ENCODE measurements at places on chromosomes 13 and 19. TPM values are rescaled to one million over a fixed set of nuclear protein-coding genes. Genes with fewer than 3 reads are reported as not detected.

DNA sequence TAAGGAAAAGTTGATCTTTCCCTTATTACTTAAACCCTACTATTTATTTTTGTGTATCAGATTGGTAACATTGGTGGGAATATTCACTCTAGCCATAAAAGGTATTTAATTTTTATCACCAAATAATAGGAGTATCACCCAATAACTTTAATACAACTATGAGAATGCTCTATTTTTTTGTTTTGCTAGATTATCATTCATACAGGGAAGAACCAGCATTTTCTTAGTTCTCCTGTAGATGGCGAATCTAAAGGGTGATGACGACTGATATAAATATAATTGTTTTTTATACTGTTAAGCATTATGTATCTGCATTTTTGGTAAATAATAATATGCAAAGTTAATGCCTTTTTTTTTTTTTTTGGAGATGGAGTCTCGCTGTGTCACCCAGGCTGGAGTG lies 7.9 kb upstream of the FRY start:
- H3K4me3 ChIP-seq: no peak overlapping the region
- no peak for DNase-seq
- peaks cover 3% of the 10 kb centered on the region for H3K4me1 ChIP-seq

DNA sequence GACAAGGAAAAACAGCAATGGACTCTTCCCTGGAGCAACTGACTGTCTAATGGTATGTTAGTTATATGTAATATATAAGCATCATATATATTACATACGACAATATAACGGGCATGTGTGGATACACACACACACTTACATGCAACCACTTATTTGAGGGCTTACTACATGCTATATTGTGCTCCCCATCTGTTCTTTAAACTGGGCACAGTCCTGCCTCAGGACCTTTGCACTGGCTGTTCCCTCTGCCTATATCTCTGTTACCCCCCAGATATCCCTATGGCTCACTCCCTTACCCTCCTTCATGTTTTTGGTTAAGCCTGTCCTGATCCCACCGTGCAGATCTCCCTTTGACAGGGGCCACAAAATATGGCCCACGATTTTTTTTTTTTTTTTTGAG lies 10.2 kb downstream of the TICAM1 start:
- no peak overlapping the region for H3K4me3 ChIP-seq
- H3K36me3 ChIP-seq: peaks cover 27% of the 10 kb centered on the region
- no peaks in the 10 kb centered on the region for H3K4me1 ChIP-seq
- H3K27ac ChIP-seq: no peak overlapping the region
- no peak for DNase-seq

DNA sequence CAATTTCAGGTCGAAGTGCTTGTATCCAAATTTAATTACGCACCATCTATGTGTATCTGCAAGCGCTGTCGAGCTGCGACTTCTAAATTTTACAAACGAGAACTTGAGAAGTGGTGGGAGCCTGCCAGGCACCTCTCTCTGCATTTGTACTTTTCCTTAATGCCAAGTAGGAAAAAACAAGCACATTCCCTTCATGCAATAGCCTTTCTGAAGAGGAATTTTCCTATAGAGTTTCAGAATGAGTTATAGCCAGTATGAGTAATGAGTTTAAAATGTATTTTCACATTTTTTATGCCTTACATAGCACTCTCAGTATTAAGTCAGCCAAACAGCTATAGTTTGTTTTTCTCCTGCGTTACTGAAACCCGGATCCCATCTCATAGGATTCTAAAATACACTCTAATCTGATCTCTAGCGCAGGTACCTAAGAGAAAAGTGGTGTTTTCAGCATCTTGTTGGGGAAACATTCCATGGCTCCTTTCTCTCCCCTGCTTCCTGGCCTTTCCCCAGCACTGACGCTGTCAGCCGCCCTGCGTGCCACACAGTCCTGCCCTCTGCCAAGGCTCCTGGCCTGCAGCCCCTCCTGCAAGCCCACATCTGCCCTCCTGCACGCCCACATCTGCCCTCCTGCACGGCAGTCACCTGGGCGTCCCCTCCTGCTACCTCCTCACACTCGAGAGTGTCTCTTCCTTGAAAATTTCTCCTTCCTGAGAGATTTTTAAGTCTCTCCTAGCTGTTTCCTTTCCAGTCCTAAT lies 526.9 kb downstream of the MYO16 start:
- no peaks in the 10 kb centered on the region for H3K36me3 ChIP-seq
- H3K4me3 ChIP-seq: no peak overlapping the region
- DNase-seq: peak; percentile 86

The C1QTNF9B gene
- total RNA-seq: 0.56 TPM

DNA sequence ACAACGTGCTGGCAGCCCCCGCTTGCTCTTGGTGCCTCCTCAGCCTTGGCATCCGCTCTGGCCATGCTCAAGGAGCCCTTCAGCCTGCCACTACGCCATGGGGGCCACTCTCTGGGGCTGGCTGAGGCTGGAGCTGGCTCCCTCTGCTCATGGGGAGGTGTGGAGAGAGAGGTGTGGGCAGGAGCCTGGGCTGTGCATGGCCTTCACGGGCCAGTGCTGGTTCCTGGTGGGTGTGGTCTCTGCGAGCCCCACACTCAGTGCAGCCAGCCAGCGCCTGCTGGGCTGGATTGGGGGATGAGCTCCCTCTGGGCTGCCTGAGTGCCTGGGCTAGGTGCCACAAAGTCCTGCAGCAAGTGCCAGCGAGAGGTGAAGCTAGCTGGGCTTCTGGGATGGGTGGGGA lies 1289.1 kb downstream of the OLFM4 start:
- no peak overlapping the region for H3K4me3 ChIP-seq
- no peaks in the 10 kb centered on the region for H3K4me1 ChIP-seq
- H3K36me3 ChIP-seq: no peaks in the 10 kb centered on the region
- DNase-seq: no peak

The CCL25 gene
- total RNA-seq: not detected
